GM04504 (cell line): ENCODE measurements at places on chromosomes 4 and X.

GRCh38 chr4:3037957-3038461 is 36.3 kb downstream of the HTT-AS start:
- DNase-seq: no peak

- DNase-seq: no peak
These were observed 65.0 kb upstream of the DDX60 start for GRCh38 chr4:168383510-168383909.

- peak; percentile 10 for DNase-seq
These were observed at the start of gene P2RY8 for GRCh38 chrX:1537031-1537715. P2RY8 (minus strand) TSS chrX:1537185; CDS start chrX:1466558, 70,627 bp downstream.

DNA sequence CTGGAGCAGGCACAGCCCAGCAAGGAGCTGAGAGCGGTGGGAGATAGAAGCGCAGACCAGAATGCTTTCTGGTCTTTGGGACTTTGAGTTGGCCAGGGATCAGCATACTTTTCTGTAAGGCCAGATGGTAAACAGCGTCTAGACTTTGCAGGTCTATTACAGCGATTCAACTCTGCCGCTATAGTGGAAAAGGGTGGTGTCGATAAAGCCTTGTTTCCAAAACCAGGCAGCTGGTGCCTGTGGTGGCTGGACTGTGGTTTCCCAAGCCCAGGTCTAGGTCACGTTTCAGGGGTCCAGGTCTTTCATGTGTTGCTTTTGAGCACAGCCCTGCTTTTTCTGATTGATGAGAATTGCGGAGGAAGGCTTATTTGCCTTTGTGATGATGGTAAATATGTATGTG is 40.1 kb downstream of the HTT-AS start:
- DNase-seq: no peak
